ENCODE measurements at places on chromosomes 3 and 15.

- DNase-seq = no peak
Observed at GRCh38 chr3:69651765-69652164, 87.5 kb upstream of the MITF start.

DNA sequence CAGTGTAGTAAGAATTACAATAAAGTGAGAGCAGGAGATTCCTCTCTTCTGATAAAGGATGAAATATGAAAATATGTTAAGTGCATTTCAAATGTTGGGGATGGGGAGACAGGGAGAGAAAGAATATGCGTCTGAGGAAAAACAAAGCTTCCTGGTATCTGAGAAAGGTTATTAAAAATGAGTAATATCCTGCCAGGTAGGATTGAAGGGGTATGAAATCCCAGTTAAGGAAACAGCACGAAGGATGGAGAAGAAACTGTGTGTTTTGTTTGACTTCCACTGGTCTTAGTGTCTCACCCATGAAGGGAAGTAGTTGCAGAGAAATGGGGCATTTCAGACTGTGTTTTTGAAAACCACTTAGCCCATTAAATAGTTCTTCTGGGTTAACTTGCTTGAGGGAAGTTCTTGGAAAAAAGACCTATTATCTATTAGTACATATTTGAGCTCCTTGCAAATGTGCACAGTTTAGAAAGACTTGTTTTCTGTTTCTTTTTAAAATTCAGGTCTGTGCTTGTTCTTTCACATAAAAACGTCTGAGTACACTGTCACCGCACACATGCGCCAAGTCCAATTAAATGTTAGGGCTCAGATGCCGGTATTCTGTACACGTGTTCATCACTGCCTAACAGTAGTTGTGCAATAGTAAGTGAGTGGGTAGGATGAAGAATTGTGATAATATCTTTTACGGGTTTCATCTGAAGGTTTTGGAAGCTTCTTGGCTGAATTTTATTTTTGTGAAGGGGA, 196.1 kb upstream of the P2RY1 start:
- DNase-seq = no peak

DNA sequence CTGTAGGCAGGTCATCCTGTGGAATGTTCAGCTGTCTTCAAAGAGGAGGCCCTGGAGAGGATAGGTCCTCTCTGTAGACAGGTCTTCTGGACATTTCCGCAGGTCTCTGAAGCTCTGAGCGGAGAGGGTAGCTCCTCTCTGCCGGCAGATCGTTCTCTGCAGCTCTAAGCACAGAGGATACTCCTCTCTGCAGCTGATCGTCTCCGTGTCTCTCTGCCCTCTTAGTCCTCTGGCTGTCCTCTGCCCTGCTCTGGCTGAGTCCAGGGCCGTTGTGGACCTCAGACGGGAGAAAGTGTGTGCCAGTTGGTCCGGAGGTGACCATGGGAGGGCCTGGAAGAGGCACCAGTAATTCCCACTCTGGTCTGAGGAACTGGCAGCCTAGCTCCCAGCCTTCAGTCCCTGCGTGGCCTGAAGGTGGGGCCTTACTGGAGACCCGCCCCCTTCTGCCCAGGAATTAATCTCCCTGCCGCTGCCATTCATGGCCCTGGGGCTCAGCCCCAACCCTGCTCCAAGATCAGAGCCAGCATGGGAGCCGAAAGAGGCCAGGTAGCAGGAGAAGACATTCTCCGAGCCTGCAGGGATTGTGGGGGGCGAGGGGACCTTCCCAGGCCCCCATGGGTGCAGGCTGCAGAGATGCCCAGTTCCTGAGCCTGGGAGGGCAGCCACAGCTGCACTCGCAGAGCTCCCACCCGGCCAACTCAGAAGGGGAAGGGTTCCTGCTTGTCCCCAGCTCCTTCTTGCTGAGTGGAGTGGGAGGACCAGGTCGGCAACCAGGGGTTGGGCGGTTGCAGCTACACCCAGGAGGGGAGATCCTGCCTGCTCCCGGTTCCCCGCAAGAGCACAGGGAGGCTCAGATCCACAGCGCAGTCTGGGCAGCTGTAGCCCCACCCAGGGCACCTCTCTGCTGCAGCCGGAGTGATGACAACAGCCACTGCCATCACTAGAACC, 488.7 kb downstream of the RSL24D1 start:
- no peak for DNase-seq

GRCh38 chr3:38108649-38109579, 28.0 kb downstream of the ACAA1 start:
- no peak for DNase-seq

- no peak for DNase-seq
Observed at GRCh38 chr3:184583578-184584451, 22.2 kb downstream of the EPHB3 start.

- peak; percentile 52 for DNase-seq
Observed at GRCh38 chr15:40857601-40858341, 13.9 kb downstream of the SPINT1 start.

DNA sequence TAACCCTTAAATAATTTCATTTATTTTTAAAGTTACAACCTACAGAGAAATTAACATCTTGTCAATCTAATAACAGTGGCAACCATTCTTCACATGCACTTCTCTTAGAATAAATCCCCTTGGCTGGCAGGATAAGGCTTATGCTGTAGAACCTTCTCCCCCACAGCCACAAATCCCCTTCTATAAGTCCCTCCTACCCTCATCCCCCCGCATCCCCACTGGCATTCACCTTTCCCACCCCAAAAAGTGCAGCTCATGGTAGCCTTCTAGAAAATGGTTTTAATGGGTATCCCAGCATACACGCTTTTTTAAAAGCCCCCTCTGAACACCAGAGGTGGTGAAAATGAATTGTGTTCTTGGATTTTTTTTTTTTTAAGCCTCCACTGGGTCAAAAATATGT, 49.2 kb downstream of the CAPN7 start:
- no peak for DNase-seq

DNA sequence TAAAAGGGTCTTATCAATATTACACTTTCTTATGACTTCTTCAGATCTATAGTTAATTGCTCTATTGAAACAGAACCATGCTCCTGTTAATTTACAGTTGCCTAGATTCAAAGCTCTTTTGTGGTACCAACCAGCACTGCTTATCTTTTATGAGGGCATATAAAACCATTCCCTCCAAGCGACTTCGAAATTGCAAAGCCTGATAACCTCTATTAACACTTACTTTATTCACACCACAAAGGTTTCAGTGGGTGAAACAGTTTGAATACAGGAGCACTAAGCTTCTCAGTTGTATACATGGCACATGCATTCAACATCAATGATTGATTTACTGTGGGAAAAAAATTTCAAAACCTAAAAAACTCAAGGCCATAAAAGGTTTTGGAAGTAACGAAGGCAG, 74.9 kb upstream of the PPIB start:
- no peak for DNase-seq

GRCh38 chr3:15315003-15315402, 17.4 kb downstream of the SH3BP5 start:
- DNase-seq = peak; percentile 63

GRCh38 chr15:81375461-81375860, 1.4 kb upstream of the TMC3 start:
- DNase-seq = no peak

- DNase-seq = no peak
Observed at GRCh38 chr3:68342426-68342825, 589.9 kb downstream of the TAFA4 start.

GRCh38 chr15:32683906-32684584, 33.8 kb upstream of the GREM1 start:
- DNase-seq = peak; percentile 12

- DNase-seq = no peak
Observed at GRCh38 chr15:98452238-98452637, 196.1 kb upstream of the IGF1R start.

DNA sequence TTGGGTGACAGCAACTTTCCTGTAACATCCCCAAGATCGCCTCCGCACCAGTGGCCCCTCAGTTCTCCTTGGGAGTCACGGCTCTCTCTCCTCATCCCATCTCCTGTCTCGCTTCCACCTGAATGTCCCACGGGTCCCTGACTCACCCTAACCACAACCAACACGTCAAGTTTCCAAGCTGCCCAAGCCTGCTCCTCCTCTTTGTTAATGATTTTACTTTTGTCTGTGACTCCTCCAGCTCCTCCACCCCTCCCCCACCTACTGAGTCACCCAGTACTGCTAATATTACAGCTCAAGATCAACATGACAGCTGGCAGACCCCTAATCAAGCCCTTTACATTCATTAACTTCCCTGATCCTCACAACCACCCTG, 39.3 kb downstream of the BDH1 start:
- no peak for DNase-seq

DNA sequence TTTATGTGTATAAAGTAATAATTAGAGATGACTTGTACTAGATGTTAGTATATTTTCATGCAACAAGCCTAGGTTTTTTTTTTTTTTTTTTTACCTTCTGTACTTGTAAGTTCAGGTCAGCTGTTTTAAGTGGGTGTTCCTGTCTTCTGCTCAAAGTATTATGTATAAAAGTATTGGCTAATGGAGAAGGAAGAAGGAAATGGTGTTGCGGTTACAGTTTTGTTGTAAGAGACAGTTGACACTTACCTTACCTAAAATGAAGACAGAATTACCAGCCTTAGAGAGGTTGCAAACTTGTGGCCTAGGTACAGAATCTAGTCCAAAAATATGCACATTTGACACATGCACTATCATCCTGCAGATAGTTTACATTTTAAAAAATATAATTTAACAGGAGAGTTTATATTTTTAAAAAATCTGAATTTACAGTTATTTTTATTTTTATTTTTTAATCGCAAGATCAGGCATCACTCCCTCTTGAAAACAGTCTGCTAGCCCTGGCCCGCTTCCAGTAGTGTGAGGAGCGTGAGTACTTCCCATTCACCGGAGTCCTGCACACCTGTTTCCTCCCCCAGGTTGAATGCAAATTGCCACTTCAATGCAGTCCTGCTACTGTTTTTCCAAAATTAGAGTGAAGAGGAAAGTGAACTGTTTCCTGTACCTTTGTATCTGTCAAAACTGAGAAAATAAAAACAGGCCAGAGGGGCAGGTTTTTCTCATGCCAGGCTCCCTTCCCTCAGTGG, 224.3 kb upstream of the SOX2 start:
- no peak for DNase-seq

DNA sequence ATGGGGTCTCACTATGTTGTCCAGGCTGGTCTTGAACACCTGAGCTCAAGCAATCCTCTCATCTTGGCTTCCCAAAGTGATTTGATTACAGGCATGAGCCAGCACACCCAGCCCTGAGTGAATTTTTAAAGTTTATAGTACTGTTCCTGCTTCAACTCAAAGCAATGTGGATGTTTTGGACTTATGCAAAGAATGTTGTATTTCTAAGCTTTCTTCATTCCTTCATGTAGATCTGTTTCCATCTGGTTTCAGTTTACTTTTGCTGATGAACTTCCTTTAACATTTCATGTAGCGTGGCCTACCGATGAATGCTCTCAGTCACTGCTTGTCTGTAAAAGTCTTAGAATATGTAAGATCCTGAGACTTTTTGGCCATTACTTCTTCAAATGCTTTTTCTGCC, 23.2 kb downstream of the NRG4 start:
- no peak for DNase-seq

- no peak for DNase-seq
Observed at GRCh38 chr3:43727930-43728329, 37.2 kb downstream of the ABHD5 start.

- no peak for DNase-seq
Observed at GRCh38 chr3:70182166-70182565, 130.3 kb downstream of the MDFIC2 start.

GRCh38 chr3:196268284-196269163, 19.0 kb downstream of the PCYT1A start:
- DNase-seq = no peak

DNA sequence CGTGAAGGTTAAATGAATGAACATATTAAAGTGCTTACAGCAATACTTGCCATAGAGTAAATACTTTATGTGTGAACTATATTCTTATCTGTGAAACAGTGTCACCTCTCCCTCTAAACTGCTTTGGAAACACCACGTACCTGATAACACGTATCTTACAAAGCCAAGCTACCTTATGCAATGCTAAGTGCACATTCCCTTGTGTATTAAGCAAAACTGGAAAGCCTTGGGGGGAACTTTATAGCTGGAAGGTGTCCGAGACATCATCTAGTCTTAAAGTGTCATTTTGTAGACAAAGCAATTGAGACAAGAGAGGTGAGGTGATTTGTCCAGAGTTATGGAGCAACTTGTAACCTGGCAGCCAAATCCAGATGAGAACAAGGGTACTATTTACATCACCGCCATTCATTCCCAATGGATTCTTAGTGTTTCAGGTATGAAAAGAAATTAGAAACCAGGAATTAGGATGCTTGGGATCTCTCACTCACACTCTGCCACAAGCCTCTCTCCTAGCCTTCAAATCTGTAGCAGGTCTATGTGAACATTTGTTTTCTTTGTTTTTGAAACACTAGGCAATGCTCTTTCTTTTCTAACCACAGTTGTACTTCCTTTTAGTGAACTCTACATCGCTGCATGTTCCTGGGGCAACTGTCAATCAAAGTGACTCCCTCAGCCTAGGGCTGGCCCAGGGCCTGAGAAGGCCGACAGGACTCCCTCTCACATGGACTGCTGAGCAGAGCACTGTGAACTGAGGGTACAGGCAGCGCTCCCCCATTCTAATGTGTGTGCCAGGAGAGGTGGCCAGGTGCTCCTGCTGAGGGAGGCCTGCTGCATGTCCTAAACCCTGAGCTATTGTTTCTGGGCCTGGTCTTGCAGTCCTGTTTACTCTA, 13.9 kb upstream of the MGLL start:
- DNase-seq = no peak

DNA sequence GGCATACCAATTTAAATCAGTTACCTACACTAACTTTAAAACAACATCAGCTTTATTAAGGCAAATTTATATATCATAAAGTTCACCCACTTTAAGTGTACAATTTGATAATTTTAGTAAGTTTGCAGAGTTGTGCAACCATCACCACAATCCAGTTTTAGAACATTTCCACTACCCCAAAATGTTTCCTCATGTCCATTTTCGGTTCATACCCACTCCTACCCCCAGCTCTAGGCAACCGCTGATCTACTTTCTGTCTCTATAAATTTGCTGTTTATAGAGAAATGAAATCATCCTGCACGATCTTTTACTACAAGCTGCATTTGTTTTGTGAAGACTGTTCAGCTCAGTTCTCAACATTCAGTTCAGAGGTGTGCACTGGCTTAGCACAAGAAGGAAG, 31.5 kb upstream of the FAM81A start:
- no peak for DNase-seq

All from T-helper 2 cell (primary cell).